Left kidney (tissue), 8 donors: ENCODE measurements at places on chromosomes 7 and 10. TPM values are rescaled to one million over a fixed set of nuclear protein-coding genes. Genes with fewer than 3 reads are reported as not detected.

DNA sequence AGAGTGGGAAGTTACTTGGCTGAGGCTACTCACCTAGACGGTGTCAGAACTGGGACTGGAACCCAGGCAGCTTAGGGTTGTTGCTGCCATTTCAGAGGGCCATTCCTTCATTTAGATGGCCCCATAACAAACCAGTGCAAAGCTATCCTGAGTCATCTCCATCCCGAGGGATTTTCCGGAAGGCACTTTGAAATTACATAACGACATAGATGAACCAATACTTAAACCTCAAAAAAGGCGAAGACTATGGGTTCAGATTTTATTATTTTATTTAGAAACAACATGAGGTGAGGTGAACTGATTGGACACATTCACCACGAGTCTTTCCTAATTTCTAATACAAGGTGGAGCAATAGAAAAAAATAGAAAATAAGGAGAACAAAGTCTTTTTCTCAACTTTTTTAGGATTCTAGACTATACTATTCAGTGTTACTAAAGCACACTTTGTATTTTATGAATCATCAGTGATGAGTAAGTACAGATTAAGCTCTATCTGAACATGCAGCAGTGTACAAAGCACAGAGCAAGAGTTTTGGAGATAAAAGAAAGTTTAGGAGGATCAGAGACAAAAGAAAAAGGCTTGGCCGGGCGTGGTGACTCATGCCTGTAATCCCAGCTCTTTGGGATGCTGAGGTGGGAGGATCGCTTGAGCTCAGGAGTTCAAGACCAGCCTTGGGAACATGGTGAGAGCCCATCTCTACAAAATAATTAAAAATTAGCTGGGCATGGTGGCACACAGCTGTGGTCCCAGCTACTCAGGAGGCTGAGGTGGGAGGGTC is 79.5 kb upstream of the SVIL start:
- DNase-seq: no peak

GRCh38 chr7:157652161-157652953 is 315.6 kb downstream of the DNAJB6 start:
- DNase-seq: no peak

Gene MAP3K8
- 10.8 TPM for polyA plus RNA-seq

GRCh38 chr7:155576416-155576815 is 30.1 kb upstream of the CNPY1 start:
- no peak for DNase-seq

Gene ZNF12
- polyA plus RNA-seq: 45.4 TPM

- no peak for DNase-seq
These were observed 19.4 kb downstream of the ITGB1 start for GRCh38 chr10:32938554-32939061.

DNA sequence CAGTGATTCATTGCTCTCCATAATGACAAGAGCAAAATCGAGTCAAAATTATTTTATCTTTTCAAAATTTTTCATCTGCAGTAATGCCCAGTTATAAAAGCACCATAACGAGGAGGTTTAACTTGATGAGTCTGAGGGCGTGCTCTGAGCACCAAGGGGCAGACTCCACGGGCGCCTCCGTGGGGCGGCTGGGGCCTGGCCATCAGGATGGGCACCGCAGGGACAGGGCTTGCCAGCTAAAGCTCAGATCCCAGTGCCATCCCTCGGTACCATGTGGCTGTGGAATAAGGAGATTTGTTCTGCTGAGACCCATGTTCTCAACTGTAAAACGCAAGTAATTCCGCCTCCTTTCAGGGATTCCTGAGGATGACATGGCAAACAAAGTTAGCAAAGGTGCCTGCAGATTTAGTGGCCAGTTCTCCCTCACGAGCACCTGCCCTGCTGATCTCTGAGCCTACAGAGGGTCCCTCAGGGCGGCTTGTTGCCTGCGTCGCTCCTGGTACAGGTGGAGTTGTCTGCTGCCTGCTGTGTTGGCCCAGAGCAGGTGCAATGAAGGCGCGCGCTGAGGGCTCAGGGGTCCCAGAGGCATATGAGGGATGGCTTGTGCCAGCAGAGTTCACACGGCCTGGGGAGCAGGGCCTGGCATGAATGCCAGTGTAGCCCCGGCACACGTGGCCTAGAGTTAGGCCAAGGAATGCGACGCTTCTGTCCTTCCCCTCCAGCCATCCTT is 584.4 kb downstream of the TCERG1L start:
- DNase-seq: no peak

Gene STEAP2
- 22.7 TPM for polyA plus RNA-seq

Gene HMX2
- 0.75 TPM for polyA plus RNA-seq

DNA sequence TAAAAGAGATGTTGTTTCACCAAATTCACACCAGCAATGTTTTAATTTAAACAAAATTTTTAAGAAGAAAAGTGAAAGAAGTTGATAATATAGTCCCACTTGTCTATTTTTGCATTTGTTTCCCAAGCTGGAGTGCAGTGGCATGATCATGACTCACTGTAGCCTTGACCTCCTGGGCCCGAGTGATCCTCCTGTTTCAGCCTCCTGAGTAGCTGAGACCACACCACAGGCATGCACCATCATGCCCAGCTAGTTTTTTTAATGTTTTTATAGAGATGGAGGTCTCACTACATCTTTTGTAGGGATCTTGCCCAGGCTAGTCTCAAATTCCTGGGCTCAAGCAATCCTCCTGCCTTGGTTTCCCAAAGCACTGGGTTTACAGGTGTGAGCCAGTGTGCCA is 14.1 kb upstream of the NDUFA5 start:
- no peak for DNase-seq

GRCh38 chr7:128035712-128036111 is 4.5 kb upstream of the LRRC4 start:
- no peak for DNase-seq

Gene TCF7L2
- 50.4 TPM for polyA plus RNA-seq

DNA sequence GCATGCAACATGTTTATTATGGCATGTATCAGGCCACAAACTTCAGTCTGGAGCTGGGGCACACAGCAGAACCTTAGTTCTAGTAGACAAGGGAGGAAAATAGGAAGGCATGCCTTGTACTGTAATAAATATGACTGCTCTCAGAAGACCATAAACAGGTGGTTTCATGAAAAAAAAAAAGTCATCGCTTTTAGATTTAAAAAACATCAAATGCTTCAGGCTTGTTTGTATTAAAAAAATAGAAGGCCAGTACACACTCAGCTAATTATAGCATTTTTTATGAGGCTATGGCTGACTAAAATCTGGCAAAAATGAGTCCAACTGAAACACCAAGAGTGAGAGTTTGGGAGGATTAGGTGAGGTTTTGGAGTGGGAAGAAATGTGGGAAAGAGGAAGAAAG is 204.1 kb downstream of the JAZF1 start:
- no peak for DNase-seq

Gene CTAGE6
- polyA plus RNA-seq: not detected

GRCh38 chr10:29712108-29712507 is 77.3 kb upstream of the SVIL start:
- DNase-seq: peak; percentile 81

Gene CHST15
- polyA plus RNA-seq: 20.6 TPM

GRCh38 chr10:129950676-129951075 is 13.4 kb downstream of the EBF3 start:
- DNase-seq: no peak

Gene PPP1R9A
- polyA plus RNA-seq: 40.1 TPM

Gene HECW1
- 9.4 TPM for polyA plus RNA-seq

DNA sequence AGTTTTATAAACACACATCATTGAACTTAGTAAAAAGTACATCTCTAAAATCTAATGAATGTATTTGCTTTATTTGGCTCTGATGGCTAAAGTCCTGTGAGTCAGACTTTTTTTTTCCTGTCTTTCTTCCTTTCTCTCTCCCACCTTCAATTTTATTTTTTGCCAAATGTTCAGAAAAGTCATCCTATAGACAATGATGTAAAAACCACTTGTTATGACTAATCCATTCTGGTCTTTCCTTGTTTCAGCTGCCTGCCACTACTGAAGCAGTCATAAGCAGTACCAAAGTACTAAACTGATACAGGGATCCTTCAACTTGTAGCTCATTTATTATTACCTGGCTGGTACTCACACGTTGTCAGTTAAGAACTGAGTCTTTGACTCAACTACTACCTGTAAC is 23.9 kb downstream of the HECTD2 start:
- no peak for DNase-seq

GRCh38 chr10:63430091-63430998 is 35.4 kb downstream of the JMJD1C start:
- DNase-seq: no peak

- no peak for DNase-seq
These were observed 584.7 kb downstream of the GALNT17 start for GRCh38 chr7:71716690-71717089.

Gene LRIT1
- polyA plus RNA-seq: not detected

GRCh38 chr7:55236476-55236875 is 128.7 kb upstream of the LANCL2 start:
- no peak for DNase-seq

DNA sequence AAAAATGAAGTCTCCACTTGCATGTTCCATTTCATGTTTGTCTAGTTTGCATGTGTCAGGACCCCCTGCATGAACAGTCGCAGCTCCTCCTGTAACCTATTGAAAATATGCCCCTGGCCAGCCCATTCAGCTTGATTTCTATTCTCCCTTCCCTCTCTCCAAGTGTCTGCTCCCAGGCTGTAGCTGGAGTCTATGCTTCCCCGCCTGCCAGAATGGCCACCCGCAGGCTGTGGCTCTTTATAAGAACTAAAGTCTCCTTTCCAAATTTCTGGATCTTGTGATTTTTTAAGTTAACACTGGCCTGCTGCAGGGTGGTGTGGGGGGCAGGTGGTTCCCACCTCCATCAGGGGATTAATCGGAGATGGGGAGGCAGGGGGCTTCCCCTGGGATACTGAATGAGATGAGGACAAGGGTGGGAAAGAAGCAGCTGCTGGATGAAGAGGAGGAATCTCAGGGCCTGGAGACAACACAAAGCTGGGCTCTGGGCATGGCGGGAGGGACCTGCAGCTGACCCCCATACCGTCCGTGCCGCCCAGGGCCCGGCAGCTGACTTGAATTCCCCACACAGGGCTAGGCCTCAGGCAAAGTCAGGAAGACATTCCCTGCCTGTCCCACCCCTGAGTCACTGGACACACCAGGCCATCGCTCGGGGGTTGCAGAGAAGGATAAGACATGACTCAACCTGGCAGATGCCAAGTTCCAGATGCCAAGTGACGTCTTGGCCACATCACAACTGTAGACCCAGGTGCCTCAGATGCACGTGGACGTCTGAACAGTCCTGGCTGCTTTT is 399.5 kb upstream of the FOXK1 start:
- DNase-seq: no peak

DNA sequence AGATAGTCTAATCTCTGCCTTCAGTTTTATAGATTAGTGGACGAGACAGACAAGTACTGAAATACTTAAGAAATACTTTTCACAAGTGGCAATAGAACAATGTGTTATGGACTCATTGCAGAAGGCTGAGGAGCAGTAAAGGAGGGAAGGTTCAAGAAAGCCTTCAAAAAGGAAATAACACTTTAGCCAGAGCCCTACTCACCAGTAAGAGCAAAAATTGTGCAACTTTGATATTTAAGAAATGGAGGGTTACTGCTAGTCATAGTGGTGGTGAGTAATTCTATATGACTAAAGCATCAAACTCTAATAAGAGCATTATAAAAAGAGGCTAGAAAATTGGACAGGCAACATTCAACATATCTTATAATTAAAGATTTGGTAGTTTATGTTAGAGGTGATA is 28.8 kb downstream of the PTPN12 start:
- DNase-seq: no peak

- DNase-seq: no peak
These were observed 140.0 kb downstream of the ZNF365 start for GRCh38 chr10:62514079-62514693.

Gene DGKB
- 3.6 TPM for polyA plus RNA-seq

Gene ADRA2A
- polyA plus RNA-seq: 2.9 TPM

Gene PNLIPRP2
- not detected for polyA plus RNA-seq

DNA sequence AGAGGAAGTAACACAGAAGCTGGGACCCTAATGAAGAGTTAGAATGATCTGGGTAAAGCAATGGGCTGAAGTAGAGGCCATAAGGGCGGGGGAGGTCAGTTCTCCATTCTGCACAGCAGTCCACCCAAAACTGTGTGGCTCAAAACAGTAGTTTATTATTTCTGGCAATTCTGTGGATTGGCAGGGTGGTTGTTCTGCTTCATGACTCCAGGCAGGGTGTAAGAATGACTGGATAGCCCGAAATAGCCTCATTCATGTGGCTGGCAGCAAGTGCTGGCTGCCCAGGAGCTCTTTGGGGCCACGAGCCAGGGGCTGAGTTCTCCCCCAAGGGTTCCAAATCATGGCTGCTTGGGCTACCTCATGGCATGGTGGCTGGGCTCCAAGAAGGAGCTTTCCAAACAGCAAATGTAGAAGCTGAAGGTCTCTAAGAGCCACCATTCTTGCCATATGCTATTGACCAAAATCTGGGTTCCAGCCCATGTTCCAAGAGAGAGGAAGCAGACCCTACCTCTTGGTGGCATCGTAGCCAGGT is 315.1 kb upstream of the C7orf33 start:
- no peak for DNase-seq

Gene COL26A1
- 22.5 TPM for polyA plus RNA-seq

DNA sequence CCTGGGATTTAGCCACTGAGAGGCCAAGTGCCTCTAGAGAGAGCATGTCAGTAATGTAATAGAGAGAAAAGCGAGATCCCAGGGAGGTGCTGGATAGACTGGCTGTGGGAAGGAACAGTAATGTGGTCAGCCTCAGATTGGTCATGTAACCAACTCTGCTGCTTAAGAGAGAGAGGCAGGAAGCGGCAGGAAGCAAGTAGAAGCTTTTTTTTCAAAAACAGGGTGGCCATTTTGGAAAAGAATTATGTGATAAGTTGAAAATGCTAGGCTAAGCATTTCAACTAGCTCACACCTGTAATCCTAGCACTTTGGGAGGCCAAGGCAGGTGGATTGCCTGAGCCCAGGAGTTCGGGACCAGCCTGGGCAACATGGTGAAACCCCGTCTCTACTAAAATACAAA is 3.7 kb upstream of the PCOLCE start:
- no peak for DNase-seq

DNA sequence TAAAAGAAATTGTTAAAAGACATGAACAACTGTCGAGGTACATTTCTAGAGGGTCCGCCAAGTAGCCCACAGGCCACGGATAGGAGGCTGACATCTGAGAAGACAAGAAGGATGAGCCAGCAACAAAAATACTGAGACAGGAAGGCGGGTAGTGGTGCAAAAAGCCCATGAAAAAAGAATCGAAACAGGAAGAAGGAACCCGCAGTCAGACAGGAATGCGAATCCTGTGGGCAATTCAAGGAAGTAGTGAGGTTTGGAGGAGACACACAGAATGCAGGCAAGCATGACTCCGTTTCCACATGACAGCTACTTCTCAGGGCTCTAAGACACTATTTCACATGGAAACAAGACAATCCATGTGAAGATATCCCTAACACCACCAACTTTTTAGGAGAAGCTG is 125.2 kb downstream of the DOCK4 start:
- no peak for DNase-seq

GRCh38 chr10:56605051-56605450 is 244.0 kb upstream of the ZWINT start:
- peak; percentile 8 for DNase-seq

DNA sequence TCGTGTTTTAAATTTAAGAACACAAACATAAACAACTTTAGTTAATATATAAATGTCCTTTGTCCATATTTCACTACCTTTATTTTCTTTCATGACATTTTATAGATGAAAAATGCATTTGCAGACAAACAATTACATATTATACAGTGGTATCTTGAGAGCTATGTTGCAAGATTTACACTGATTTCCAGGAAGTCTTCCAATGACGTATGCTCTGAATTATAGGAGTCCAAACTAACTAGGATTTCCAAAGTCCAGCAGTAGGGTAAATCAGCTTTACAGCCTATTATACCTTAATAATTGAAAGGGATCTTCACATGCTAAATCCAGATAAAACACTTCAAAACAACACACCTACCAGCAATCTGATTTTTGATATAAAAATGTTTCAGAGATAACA is 69.4 kb downstream of the HYCC1 start:
- no peak for DNase-seq

Gene LIPK
- not detected for polyA plus RNA-seq
